Activated naive CD4-positive, alpha-beta T cell treated with anti-CD3 and anti-CD28 coated beads for 36 hours (primary cell): ENCODE measurements at places on chromosomes 6 and 20. TPM values are rescaled to one million over a fixed set of nuclear protein-coding genes. Genes with fewer than 3 reads are reported as not detected.

GRCh38 chr6:165767228-165767627, 104.2 kb upstream of the PDE10A start:
- DNase-seq, result no peak
- H3K27me3 ChIP-seq, result peaks cover 6% of the 10 kb centered on the region
- no peaks in the 10 kb centered on the region for H3K36me3 ChIP-seq
- H3K27ac ChIP-seq, result no peak overlapping the region
- no peaks in the 10 kb centered on the region for H3K4me1 ChIP-seq

- no peaks in the 10 kb centered on the region for H3K36me3 ChIP-seq
- H3K27ac ChIP-seq, result no peak overlapping the region
- no peak for DNase-seq
- peaks cover 11% of the 10 kb centered on the region for H3K4me1 ChIP-seq
- H3K4me3 ChIP-seq, result no peak overlapping the region
- H3K27me3 ChIP-seq, result no peaks in the 10 kb centered on the region
Measured at GRCh38 chr6:11752360-11752759, 26.2 kb downstream of the ADTRP start.

DNA sequence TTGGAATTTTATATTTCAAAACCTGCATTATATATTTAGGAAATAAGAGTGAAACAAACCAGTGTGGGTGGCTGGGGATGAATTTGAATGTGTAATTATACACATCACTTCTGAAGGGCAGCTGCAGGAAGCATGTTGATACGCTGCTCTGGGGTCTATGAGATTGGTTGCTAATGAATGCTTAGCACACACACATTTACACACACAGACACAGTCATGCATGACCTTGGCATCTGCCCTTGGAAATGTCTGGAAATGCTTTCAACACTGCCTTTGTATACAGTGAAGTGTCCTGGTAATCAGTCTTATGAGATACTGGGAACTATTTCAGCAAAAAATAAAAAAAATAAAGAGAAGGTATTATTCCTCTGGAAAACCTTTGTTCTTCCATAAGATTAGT, 83.4 kb downstream of the ELOVL4 start:
- no peaks in the 10 kb centered on the region for H3K36me3 ChIP-seq
- peaks cover 2% of the 10 kb centered on the region for H3K27me3 ChIP-seq
- H3K4me1 ChIP-seq, result no peaks in the 10 kb centered on the region

DNA sequence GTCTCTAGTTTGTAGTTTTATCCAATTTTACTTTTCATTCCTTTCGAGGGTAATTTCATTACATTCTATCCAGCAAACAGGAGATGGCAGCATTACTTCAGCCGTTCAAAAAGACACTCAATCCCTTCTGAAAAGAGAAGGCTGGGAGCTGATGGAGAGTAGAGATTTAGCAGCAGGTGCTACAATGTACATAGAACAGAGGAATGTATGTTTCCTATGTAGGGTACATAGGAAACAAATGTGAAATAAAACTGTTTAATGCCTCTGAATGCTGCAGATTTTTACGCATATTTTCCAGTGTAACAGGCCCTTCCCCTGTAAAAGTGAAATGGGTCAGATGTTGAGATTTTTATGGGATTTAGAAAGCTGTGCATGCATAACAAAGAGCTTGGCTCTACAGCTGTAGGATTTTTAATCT, 16.0 kb downstream of the RPS12 start:
- H3K27me3 ChIP-seq, result no peaks in the 10 kb centered on the region
- no peak overlapping the region for H3K4me3 ChIP-seq
- no peak for DNase-seq
- H3K4me1 ChIP-seq, result no peaks in the 10 kb centered on the region
- H3K36me3 ChIP-seq, result no peaks in the 10 kb centered on the region

DNA sequence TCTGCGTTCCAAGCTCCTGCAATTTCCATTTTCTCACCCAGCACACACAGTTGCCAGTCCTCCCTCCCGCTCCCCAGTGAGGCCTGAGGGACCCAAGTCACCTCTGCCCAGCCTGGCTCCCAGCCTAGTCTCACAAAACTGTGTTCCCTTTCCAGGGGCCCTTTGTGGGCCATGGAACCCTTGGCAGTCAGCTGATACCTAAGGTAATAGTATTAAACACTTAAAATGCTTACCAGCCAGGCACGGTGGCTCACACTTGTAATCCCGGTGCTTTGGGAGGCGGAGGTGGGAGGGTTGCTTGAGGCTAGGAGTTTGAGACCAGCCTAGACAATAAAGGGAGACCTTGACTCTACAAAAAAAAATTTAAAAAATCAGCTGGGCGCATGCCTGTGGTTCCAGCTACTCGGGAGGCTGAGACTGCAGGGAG, 3.2 kb upstream of the RBM38 start:
- no peaks in the 10 kb centered on the region for H3K27me3 ChIP-seq
- H3K4me1 ChIP-seq, result peaks cover 17% of the 10 kb centered on the region
- H3K4me3 ChIP-seq, result no peak overlapping the region
- H3K36me3 ChIP-seq, result peaks cover 7% of the 10 kb centered on the region
- DNase-seq, result no peak

DNA sequence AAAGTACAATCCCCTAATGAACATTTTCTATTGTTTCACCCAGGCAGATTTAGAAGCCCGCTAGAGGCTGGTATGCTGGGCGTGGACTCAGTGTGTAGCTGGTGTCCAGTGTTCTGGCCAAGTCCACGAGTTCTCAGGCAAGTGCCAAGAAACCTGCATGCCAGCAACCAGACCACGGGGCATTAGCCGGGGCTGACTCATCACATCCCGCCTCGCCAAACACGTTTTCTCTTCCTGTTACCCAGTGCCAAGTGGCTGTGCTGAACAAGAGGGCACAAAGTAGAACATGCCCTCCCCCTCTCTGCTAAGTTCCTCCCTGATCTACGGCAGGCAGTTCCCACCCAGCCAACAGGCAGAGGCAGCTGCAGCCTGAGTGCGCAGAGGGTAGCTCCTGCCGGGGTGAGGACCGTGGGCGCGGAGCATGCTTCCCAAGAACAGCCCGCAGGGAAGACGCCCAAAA, 29.6 kb downstream of the RAMACL start:
- peaks cover 5% of the 10 kb centered on the region for H3K4me1 ChIP-seq
- peak; percentile 21 for DNase-seq
- H3K36me3 ChIP-seq, result peaks cover 4% of the 10 kb centered on the region
- no peaks in the 10 kb centered on the region for H3K27me3 ChIP-seq
- no peak overlapping the region for H3K27ac ChIP-seq

- no peak for DNase-seq
- H3K36me3 ChIP-seq, result no peaks in the 10 kb centered on the region
- peaks cover 22% of the 10 kb centered on the region for H3K27me3 ChIP-seq
- H3K4me3 ChIP-seq, result no peak overlapping the region
- H3K27ac ChIP-seq, result no peak overlapping the region
Measured at GRCh38 chr6:34129753-34130152, 16.1 kb downstream of the GRM4 start.

GRCh38 chr6:4781426-4781825, 5.2 kb downstream of the CDYL start:
- no peak for DNase-seq
- H3K27me3 ChIP-seq, result no peaks in the 10 kb centered on the region
- peaks cover 70% of the 10 kb centered on the region for H3K4me1 ChIP-seq
- peaks cover 6% of the 10 kb centered on the region for H3K36me3 ChIP-seq

GRCh38 chr6:125738276-125738675, 11.2 kb upstream of the HEY2 start:
- H3K27me3 ChIP-seq, result peaks cover 19% of the 10 kb centered on the region
- H3K27ac ChIP-seq, result no peak overlapping the region

DNA sequence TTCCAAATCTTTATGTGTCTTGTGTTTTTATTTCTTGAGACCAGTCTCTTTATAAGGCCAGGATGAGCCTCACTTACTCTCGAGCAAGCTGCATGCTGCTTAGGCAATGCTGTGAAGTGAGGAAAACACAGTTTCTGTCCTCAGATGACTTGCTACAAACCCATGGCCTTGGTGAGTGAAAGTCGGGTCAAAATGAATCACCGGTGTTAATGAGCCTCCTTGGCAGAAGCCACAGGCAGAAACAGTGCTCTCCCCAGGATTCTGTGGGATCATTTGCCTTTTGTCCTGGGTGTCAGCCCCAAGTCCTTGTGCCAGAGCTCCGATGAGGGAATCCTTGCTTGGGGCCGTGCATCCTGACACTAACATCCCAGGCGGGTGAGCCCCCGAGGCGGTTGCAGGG, 482.5 kb downstream of the QKI start:
- peaks cover 3% of the 10 kb centered on the region for H3K27me3 ChIP-seq
- H3K4me1 ChIP-seq, result no peaks in the 10 kb centered on the region
- DNase-seq, result no peak
- H3K4me3 ChIP-seq, result no peak overlapping the region
- no peaks in the 10 kb centered on the region for H3K36me3 ChIP-seq

DNA sequence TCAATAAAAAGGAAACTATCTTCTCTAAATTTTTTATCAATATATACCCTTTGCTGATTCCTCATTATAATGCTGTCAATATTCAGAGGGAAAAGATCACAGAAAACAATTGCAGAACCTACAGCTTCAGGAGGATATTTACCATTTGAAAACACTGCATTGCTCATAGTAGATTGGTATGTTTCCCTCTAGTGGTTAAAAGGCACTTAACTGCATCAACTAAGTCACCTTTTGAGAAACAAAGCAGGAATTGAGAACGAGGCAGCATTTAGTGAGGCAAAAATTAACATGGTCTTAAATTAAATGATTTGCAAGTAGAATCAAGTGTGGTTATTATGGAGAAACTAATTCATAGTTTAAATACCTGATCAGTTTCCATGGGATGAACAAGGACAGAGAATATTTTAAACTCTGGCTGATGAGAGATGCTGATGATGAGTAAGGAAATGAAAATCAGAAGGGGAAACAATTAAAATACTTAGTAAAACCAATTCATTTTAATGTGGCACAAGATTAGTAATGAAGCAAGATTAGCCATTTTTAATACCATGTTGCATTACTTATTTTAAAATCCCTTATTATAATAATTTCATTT, 642.1 kb downstream of the EPHA7 start:
- H3K4me1 ChIP-seq, result no peaks in the 10 kb centered on the region
- H3K36me3 ChIP-seq, result no peaks in the 10 kb centered on the region
- H3K27ac ChIP-seq, result no peak overlapping the region
- no peak overlapping the region for H3K4me3 ChIP-seq

DNA sequence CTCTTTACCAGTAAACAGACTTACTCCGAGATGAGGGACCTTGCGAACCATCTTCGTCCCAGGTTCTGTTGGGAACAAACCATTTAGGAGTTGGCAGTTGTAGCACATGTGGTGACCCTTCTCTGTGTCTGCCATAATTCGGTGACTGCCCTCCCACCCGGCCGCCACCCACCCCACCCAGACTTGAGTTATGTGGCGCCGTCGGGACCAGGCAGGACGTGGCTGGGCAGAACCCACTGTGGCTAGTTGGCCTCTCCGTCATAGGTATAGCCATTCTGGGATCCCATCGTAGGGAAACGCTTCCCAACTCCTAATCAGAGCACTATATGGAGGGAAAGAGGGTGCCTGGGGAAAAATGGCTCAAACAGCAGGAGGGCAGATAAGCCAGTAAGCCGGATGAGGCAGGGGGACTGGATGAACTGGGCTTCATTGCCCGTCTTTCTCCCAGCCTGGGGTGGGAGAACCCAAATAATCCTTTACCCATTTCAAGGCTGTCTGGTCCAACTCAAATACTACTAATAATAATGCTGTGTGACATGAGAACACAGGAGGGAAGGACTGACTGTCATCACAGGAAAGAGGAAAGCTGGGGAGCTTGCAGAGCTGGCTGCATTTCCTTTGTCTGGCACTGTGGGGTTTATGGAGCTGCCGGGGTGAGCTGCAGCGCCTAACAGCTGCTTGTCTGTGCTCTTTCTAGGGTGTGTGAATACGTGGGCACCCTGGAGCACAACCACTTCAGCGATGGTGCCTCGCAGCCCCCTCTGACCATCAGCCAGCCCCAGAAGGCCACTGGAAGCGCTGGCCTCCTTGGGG, 73.0 kb upstream of the PBOV1 start:
- no peak for DNase-seq
- H3K27me3 ChIP-seq, result no peaks in the 10 kb centered on the region
- no peak overlapping the region for H3K4me3 ChIP-seq
- H3K36me3 ChIP-seq, result no peaks in the 10 kb centered on the region
- H3K4me1 ChIP-seq, result peaks cover 6% of the 10 kb centered on the region

DNA sequence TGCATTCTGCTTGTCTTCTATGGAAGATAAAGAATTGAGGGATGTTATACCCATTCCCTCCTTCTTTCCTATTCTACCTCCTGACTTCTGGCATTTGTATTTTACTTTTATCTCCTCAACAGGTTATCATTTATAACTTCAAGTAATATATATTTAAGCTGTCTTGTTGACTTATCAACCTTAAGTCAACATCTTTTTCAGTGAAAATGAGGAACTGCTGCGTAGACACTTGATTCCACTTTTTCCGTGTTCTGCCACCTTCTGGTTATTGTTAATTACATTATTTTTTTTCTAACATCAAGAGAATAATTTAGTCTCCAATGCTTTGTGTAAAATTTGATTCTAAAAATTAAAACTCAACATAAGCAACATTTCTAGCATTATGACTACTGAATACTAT, 107.5 kb downstream of the PRKN start:
- H3K27ac ChIP-seq, result no peak overlapping the region
- no peaks in the 10 kb centered on the region for H3K36me3 ChIP-seq
- H3K4me1 ChIP-seq, result no peaks in the 10 kb centered on the region

DNA sequence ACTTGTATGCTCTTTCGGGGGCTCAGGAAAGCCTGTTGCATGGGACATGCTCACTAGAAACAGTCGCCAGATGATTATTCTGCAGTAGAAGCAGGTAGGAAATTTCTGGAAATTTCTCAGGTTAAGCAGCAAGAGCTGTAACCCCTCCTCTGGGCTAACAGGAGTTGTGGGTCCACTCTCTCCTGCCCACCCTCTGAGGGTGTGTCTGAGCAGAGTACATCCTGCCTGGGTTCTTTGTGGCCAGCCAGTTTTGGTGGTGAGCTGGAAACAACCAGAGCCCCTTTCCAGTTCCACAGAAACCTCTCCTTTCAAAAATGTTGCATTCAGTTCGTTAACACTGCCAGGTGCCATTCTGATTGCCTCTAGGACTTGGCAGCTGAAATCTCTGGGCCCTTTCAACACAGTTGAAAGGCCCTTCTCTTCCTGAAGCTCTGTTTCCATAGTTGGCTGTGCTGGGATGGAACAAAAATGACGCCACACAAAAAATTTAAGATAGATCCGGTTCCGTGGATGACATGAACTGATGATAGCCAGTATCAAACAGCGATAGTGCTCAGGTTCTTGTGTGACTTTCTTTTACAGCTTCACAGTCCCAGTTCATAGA, 38.5 kb downstream of the PLCG1 start:
- peaks cover 4% of the 10 kb centered on the region for H3K4me1 ChIP-seq
- H3K4me3 ChIP-seq, result no peak overlapping the region
- H3K27me3 ChIP-seq, result no peaks in the 10 kb centered on the region
- DNase-seq, result no peak

The IL17A gene
- 0.12 TPM for total RNA-seq

The C6orf141 gene
- 0.91 TPM for total RNA-seq

The CST2 gene
- total RNA-seq, result not detected

The CST4 gene
- not detected for total RNA-seq

The CSNK2A1 gene
- total RNA-seq, result 167 TPM

The FERMT1 gene
- total RNA-seq, result 0.12 TPM

The DNAH8 gene
- total RNA-seq, result 0.15 TPM

The CAGE1 gene
- total RNA-seq, result 0.26 TPM
